ENCODE measurements at places on chromosomes 5 and 9.

GRCh38 chr9:86352440-86353077, 1.7 kb downstream of the TUT7 start:
- peak; percentile 42 for ATAC-seq

GRCh38 chr5:67842806-67843205, 372.8 kb upstream of the PIK3R1 start:
- no peak for ATAC-seq

GRCh38 chr9:35789541-35789940, 1.9 kb upstream of the NPR2 start:
- no peak for ATAC-seq

GRCh38 chr9:127567035-127567729, 44.9 kb upstream of the STXBP1 start:
- ATAC-seq: no peak

GRCh38 chr9:109792951-109793546, 13.1 kb downstream of the PALM2AKAP2 start:
- ATAC-seq: no peak

Data from activated T-helper 17 cell treated with anti-CD3 and anti-CD28 coated beads, Interleukin-2, amount 50 U/mL, for 72 hours (primary cell).